ENCODE measurements at places on chromosomes 3 and 15.

DNA sequence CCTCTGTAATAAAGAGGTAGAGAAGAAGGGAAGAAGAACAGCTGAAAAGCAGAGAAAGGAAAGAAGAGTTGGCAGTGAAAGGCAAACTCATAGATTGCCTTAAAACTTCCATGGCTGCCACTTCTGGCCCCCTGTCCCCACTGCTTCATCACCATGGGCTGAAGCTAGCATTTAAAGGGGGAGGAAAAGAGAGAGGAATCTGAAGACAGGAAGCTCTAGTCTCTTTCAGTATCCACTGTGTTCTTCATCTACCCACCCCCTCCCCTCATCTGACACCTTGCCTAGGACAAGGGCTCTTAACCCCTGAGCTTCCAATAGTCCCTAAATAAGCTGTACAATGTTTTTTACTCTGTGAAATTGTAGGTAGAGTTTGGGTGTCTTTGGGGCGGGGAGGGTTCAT, 60.6 kb downstream of the ALCAM start:
- DNase-seq = no peak

GRCh38 chr15:49314716-49315115, 108.3 kb upstream of the FGF7 start:
- no peak for DNase-seq

- DNase-seq = no peak
These were observed 33.3 kb downstream of the ST6GAL1 start for GRCh38 chr3:186963636-186964035.

- DNase-seq = peak; percentile 12
These were observed 321.3 kb downstream of the CACNA2D3 start for GRCh38 chr3:54443561-54444161.

DNA sequence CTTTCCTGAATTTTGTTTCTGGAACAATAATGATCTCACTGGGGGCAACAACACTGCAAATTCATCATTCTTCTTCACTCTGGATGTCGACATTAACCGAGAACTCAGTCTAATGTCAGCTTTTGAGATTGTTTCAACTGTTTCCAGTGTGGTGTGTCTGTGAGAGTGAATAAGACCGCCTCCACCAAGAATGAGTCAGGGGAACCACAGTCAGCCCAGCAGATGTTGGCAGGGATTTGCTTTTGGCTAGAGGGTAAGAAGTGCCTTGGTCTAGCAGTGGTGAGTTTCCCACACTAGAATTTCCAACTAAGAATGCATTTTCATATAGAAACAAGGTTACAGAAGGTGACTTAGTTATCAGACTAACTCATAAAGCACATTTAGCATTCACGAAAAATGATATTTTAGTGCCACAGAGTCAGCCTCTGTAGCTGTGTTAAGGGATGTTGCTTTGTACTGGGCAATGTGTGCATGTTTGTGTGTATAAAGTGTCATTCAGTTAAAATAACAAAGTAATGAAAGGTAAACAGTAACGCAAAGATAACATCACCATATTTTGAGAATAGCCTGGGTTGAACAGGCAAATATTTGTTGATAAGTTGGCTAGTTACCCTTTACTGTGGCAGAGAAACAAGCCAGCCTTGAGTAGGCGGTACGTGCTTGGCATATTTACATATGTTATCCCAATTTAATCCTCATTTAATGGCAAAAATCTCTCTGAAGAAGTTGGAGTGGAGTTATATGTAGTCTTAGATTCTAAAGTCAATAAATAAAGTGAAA, 33.8 kb downstream of the DRD3 start:
- DNase-seq = peak; percentile 92

DNA sequence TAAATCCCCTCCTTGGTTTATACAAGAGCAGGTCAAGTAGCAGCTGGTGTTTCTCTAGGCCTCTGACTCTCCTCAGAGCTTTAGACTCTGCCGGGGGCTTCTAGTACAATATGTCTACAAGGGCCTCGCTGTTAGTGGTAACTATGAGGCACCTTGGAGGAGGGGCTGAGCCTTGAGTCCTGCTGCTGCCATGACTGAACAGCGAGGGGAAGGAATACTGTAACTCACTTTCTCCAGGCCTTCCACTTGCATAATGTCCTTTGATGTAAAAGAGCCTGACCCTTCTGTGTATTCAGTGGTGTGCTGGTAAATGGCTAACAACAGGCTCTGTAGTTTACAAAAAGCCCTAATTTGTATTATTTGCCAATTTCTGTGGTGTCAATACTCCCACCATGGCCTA, 27.8 kb downstream of the DRD3 start:
- DNase-seq = no peak

DNA sequence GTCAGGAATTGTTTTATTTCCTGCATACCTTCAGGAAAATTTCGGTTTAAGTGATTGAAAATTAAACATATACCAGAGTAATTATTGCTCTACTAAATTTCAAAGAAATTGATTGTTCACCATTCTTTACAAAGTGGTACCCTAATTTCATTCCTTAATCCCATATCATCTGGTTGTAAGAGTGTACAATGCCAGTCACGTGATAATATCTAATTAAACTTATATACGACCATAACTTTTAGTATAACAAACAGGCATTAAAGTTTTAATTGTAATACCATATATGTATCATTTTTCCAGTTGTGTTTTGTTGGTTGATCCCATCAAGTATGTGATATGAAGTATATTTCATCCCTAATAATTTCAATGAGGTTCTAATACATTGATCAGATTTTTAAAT, 74.8 kb upstream of the PLSCR5 start:
- no peak for DNase-seq

DNA sequence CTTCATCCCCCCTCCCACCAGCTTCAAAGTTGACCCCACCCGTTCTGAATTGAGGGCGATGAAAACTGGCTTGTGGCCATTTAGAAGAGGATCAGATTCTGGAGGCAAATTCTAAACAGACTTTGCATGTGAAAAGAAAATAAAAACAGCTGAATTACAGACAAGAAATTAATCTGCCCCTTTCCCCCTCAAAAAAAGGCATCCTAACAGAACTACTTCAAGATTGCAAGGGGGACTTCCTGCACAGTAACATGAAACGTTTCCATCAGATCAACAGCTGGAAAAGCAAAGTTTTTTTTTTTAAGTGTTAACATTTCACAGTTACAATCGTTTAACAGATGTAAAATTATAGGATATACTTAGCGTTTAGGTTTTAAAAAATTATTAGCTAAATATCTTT, 229.3 kb downstream of the RORA start:
- DNase-seq = no peak

- peak; percentile 12 for DNase-seq
These were observed 10.3 kb upstream of the RFTN1 start for GRCh38 chr3:16523778-16524177.

- DNase-seq = peak; percentile 68
These were observed 23.2 kb upstream of the VILL start for GRCh38 chr3:37967260-37967881.

- peak; percentile 36 for DNase-seq
These were observed 42.9 kb upstream of the CTSH start for GRCh38 chr15:78987556-78988360.

- no peak for DNase-seq
These were observed 15.3 kb upstream of the PRKCD start for GRCh38 chr3:53145713-53146080.

GRCh38 chr3:123658118-123658851, 73.4 kb upstream of the HACD2 start:
- peak; percentile 85 for DNase-seq

DNA sequence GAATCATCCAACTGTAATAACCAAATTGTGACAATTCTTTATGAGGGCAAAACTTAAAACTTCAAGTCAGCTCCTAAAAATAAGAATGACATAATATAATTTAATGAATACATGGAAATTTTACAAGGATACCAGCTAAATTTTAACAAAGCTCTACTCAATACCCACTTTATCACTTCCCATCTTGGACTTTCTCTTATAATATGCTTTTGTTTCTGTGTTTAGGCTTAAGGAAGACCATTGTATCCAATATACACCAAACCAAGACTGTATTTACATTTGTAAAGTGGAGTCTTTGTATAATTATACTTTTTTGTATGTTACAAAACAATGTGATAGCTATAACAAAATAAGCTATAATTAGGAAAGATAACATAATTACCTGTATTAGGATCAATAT, 16.8 kb downstream of the ATP13A3 start:
- no peak for DNase-seq

DNA sequence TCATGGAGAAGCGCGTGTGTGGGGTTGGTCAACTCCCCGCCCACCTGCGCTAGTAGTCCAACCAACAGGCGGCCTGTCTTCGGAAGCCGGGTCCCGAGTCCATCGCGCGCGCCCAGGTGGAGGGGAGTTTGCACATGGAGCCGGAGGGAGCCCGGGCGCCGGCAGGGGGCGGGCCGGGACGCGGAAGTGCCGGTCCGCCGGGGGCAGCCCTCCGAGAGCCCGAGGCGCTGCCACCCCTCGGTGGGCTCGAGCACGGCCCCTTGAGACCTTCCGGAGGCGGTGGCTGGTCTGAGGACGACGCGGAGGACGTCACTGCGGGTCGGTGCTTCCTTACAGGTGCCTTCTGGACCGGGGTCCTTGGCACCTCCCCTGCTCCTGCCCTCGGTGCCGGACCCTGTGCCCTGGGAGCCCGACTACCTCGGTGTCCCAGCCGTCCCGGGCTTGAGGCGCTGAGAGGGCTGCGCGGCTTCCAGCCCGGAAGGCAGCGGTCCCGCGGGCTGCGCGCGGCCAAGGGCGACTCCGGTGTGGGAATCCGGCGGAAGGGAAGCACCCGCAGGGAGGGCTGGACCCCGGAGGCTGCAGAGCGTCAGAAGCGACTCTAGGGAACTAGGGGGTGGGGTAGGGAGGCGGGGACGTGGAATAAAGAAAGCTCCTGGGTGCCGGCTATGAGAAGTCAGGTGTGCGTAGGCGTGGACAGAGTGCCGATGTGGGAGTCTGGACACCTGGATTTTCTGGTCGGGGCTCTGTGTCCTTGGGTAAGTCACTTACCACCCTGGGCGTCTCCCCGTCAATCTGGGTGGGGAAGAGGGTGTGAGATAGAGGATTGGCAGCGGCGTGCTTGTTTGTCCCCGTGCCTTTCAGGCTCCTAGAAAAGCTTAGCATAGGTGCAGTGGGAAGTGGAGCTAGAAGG, 212.3 kb downstream of the FGF12 start:
- no peak for DNase-seq

DNA sequence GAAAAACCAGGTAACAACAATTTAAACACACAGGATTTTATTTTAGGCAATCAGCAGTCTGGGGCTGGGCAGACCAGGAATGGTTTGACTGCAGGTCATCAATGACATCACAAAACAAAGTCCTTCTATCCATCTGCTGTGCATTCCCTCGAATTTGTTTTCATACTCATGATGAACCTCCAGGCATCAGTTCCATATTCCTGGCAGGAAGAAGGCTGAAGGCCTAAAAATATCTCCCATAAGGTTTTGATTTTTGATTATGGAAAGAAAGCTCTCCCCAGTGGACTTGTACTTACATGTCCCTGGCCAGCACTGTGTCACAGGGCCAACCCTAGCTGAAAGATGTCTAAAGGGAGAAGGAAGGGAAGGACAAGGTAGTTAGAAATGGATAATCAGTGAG, 107.4 kb downstream of the PEAK1 start:
- peak; percentile 87 for DNase-seq

DNA sequence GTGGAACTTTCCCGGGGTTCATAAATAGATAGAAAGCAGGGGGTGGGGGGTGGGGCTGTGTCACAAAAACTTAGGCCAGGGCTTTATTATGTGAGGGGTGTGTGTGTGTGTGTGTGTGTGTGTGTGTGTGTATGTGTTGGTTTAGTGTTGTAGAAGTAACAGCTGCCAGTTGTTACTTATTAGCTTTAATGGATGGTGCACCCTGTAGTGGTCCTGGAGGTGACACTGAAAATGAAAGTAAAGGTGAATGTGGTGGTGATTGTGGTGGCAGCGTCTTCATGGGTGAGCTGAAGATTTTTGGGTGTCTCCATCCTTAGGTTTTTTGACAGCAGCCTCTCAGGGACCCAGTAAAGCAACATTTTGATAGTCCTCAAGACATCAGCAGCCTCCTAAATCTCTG, 449.9 kb downstream of the PDCD6IP start:
- DNase-seq = no peak

- DNase-seq = no peak
These were observed 119.0 kb upstream of the PROK2 start for GRCh38 chr3:71903936-71904335.

DNA sequence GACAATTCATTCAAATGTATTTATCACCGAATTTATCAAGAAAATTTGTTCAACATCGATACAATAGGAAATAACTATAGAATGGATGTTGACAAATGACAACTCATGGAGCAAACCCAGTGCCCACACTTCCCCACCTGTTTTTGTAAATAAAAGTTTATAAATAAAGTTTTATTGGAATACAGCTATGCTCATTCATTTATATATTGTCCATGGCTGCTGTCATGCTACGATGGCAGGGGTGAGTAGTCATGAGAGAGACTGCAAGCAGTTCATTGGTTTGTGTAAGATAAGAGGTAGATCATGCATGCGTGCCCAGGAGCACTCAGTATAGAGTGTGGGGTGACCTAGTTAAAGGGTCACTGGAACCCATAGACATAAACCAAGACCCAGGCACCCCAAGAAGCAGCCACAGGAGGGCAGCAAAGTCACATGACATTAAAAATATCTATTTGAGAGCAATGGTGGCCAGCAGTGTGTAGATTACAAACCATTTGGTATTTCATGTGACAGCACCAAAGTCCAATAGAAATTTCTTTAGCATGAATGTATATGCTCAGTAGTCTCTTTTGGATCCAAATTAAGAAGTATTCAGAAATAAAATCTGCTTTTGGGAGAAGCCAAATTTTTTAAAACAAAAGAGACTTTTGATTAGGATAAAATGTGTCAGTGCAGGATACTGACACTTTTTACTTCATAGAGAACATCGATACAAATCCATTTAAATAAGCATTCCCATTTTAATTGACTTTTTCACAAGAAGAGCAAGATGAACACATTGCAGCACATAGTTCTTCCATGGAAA, 794.8 kb downstream of the MCTP2 start:
- peak; percentile 58 for DNase-seq

- no peak for DNase-seq
These were observed 230.4 kb downstream of the PLCL2 start for GRCh38 chr3:17115186-17115585.

GRCh38 chr3:144104679-144105078, 133.1 kb downstream of the DIPK2A start:
- DNase-seq = no peak

GRCh38 chr3:128619146-128619890, 31.3 kb downstream of the RPN1 start:
- DNase-seq = peak; percentile 70

- peak; percentile 98 for DNase-seq
These were observed 114.0 kb downstream of the FNDC3B start for GRCh38 chr3:172153335-172153861.
